Nucleus accumbens (tissue), 56 donors: ENCODE measurements at places on chromosomes 16 and 17.
A peak's percentile ranks its signal among the peaks of the same experiment; 100 is the strongest.

- no peak for DNase-seq
Measured at GRCh38 chr17:51423421-51424160, 163.2 kb downstream of the UTP18 start.

DNA sequence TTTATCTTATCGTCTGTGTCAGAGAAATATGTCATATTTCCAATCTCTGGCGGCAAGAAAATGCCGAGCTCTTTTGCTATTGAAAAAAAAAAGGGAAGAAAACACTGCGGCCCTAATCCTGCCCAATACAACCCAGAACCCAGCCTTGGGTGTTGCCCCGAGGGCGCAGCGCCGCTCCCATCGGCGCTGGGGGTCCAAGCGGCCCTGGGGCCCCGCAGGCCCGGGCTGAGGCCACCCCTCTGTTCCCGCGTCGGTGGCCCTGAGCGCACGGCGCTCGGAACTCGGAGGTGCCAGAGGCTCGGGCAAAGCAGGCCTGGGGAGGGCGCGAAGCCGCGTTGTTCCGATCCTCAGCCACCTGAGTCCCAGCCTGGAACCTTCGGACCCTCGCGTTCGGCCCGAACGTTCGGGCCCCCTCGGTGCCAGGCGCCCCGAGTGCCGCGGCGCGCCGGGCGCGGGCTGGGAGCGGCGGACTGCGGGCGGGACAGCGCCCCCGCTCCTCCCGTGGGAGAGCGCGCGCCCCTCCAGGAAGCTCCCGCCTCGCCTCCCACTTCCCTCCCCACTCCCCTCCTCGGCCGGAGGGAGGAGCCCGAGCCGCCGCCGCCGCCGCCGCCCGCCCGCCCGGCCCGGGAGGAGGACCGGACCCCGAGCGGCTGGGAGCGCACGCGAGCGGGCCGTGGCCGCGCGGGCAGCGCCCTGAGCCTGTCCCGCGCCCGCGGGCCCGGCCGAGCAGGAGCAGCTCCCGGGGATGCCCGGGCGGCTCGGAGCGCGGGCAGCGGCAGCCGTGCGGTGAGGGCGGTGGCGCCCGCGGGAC is at the start of gene CPNE2:
CPNE2 (plus strand) TSS at position 609 of the 811 bp plus-strand sequence. CDS start 18,160 bp downstream, outside the sequence.
- DNase-seq: peak; percentile 82

- no peak for DNase-seq
Measured at GRCh38 chr17:74875977-74876593, 3.3 kb upstream of the FDXR start.

DNA sequence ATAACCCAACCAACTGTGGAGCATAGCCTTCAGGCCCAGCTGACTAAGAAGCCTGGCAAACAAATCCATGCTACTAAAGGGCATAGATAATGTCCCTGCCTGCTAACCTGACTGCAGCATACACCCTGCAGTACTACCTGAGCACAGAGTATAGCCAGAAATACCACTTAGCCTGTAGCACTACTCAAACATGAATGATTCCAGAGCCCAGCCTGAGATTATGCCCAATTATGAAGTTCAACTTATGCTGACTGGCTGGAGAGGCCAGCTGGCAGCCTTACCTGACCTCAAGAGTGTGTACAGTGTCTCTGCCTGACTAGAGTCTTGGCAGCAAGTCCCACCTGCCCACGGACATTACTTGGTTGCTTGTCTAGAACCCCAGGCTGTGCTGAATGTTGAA is 1265.3 kb downstream of the CDH11 start:
- DNase-seq: no peak

DNA sequence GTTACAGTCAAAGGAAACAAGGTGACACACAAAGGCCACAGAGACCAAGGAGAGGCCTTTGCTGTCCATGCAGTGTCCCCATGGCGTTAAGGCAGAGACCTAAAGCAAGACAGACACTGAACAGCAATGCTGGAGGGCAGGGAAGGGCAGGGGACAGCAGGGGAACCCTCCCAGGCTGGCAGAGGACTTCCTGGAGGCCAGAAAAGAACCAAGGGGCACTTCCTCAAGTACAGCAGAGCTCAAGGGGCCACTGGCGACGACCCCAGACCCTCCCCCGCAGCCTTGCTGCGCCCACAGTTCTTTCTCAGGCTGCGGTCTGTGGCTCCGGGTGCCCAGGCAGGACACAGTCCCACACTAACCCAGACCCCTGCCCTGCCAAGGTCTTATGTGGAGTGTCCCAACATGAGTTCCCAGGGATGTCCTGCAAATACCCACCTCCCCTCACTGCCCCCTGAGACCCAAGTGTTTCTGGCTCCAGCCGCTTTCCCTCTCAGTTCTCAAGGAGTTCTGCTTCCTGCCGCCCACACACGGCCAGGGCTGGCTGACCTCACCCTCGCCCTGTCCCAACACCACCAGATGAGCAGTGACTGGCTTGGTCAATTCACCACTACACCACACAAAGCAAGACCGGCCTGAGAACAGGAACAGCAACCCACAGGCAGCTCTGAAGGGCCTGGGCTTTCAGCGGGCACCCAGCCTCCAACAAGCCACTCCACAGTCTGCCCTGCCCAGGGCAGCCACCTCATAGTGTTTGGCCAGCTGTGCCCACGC is 4.2 kb downstream of the CLCN7 start:
- DNase-seq: no peak

- no peak for DNase-seq
Measured at GRCh38 chr16:82675300-82675699, 48.5 kb downstream of the CDH13 start.

GRCh38 chr17:48056246-48056745 is 8.1 kb downstream of the NFE2L1 start:
- no peak for DNase-seq

DNA sequence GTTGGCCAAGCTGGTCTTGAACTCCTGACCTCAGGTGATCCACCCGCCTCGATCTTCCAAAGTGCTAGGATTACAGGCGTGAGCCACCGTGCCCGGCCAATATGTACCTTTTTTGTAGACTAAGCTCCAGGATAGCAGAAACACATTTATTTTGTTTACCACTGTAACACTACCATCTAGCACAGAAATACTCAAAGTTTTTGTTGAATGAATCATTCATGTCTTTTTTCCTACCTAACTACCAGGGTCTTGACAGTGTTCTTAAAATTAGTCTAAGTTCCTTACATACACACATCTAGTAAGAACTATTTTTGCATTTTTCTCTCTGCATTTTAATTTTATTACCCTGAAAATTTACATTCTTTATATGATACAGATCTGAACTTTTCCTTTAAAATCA is 44.4 kb downstream of the AKAP10 start:
- DNase-seq: no peak

DNA sequence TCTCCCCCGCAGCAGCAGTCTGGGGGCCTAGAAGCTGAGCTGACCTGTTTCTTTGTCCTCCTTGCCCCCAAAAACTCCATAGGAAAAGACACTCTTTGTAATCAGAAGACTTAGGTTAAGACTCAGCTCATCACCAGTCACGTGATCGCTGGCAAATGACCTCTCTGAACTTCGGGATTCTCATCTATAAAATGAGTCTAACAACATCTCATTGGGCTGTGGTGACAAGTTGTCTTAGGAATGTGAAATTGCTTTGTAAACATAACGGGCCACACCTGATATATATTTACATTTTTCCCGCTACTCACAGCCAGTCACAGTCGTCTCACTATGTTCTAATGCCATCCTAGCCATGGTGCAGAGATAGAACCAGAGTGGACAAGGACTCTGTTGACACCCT is 86.0 kb upstream of the LHX1 start:
- no peak for DNase-seq

DNA sequence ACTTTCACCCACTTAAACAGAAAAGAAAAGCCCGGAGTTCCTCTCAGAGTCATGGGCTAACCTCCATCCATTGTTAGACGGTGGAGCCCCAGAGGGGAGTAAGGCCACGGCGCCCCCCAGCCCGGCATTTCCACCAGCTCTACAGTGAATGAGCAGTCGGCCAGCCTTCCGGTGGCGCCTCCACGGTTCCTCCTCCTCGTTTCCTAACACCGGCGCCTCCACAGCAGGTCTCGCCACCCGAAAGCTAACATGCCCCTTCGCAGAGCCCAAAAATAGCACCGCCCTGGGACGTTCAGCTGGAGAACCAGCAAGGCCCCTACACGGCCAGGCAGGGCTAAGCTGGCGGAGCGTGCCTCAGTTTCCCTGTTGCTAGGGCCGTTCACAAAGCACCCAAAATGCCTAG is 858 bp downstream of the MMD start:
- DNase-seq: peak; percentile 35

DNA sequence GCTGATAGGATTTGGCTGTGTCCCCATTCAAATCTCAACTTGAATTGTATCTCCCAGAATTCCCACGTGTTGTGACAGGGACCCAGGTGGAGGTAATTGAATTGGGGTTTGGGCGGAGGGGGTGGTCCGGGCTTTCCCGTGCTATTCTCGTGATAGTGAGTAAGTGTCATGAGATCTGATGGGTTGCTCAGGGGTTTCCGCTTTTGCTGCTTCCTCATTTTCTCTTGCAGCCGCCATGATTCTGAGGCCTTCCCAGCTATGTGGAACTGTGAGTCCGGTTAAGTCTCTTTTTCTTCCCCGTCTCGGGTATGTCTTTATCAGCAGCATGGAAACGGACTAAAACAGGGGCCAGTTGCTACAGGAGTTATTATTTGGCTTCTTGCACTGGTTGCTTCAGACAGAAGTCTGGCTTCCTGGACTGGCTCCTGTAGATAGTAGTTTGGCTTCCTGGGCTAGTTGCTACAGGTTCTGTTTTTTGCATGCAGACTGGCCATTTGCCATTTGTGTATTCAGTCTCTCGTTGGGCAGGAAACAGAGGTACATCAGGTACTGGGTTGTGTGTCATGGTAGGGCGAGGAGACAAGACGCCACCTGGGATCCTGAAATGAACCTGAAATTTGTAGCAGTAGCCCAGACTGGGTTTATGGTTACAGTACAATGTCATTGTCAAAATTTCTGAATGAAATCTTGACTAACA is 32.6 kb downstream of the CNTNAP4 start:
- DNase-seq: no peak

DNA sequence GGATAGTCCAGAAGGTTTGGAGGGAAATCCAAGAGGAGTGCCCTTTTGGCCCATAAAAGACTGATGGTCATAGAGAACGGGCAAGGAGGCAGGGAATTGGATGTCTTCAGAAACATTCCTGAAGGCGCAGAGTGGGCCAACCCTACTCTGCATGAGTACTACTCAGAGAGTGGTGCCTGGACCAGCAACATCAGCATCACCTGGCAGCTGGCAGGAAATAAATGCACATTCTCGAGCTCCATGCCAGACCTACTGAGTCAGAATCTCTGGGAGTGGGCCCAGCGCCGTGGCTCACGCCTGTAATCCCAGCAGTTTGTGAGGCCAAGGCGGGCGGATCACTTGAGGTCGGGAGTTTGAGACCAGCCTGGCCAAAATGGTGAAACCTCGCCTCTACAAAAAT is 27.1 kb upstream of the SLC39A11 start:
- no peak for DNase-seq

DNA sequence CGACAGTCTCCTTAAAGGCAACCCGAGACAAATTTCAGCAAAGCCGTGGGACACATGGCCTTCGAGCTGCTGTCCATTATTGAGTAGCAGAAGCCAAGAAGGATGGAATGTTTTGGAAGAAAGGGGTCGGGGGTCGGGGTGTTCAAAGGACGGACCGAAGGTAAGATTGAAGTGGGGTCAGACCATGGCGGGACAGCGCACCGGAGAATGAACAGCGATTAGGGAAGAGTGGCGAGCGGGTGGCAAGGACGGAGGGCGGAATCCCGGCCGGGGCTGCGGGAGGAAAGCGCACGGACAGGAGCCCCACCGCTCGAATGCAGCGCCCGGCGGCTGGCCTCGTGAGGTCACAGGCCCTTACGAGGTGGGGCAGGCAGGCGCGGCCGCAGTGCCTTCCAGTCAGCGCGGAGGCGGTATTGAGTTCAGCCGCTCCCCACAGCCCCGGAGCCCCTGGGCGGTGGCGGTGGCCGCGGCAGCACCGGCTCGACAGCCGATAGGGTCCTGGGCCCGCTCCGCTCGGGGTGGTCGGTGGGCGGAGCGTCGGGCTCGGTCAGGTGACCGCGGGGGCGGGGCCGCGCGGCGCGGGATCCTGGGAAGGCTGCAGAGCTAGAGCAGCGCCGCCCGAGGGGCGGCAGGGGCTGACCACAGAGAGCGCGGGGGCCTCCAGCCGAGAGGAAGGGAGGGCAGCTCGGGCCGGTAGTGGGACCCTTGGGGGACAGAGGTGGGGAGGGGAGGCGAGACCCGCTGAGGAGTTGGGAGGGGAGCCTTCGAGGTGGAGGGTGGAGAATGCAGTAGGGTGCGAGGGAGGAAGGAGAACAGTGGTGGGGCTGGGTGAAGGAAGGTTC is at the start of gene EFCAB13:
EFCAB13 (plus strand) TSS at position 574 of the 842 bp plus-strand sequence. CDS start 4,399 bp downstream, outside the sequence.
- no peak for DNase-seq

DNA sequence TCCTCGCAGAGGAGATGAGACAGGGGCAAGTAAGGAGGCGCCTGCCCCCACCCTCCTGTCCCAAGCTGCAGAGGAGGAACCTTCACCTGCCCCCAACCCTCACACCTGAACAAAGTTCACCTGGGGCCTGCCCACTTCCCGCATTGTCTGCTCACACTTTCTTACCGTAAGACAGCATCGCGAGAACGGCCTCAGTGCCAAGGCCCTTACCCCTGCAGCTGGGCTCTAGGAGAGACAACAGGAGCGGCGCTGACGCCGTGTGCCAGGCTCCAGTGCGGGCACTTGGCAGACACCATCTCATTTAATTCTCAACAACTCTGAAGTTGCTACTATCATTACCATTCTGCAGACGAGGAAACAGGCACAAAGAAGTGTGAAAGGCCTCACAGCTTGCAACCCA is 4.1 kb downstream of the NAT9 start:
- DNase-seq: no peak

GRCh38 chr17:81569986-81570514 is 17.9 kb upstream of the FAAP100 start:
- no peak for DNase-seq

- DNase-seq: no peak
Measured at GRCh38 chr16:25279491-25279890, 21.8 kb upstream of the ZKSCAN2 start.

DNA sequence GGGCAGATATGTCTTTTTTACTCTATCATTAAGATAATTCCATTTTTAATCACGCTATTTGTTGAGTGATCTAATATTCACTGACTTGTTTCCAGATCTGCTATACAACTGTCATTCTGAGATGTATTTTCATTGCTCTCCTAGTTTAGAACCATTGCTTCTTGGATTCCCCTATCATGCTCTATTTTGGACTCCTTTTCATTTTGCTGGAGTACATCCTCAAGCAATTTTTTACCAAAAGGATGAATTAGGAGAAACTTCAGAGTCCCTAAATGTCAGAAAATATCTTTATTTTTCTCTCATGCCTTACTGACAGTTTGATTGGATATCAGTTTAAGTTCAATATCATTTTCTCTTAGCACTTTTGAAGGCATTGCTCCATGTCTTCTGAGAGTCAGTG is 9.8 kb downstream of the MT4 start:
- DNase-seq: no peak

- no peak for DNase-seq
Measured at GRCh38 chr17:7184647-7185046, 5.5 kb upstream of the ASGR1 start.

DNA sequence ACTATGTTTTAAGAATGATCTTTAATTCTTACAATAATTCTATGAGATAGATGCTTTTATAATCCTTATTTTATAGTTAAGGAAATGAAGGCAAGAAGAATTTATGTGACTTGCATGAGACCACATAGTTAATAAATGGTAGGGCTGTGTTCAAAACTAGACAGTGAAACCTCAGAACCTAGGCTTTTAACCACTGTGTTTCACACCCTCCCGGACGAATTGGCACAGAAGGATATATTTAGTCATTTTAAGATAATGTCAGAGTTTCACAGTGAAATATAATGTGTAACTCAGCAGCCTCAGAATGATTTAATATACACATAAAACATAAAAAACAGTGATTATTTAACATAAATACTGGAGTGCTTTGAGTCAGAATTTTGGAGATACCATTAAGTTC is 57.0 kb downstream of the NSRP1 start:
- no peak for DNase-seq

- DNase-seq: no peak
Measured at GRCh38 chr17:80899402-80900268, 92.0 kb upstream of the CHMP6 start.
